ENCODE measurements at places on chromosomes 2 and 18.

DNA sequence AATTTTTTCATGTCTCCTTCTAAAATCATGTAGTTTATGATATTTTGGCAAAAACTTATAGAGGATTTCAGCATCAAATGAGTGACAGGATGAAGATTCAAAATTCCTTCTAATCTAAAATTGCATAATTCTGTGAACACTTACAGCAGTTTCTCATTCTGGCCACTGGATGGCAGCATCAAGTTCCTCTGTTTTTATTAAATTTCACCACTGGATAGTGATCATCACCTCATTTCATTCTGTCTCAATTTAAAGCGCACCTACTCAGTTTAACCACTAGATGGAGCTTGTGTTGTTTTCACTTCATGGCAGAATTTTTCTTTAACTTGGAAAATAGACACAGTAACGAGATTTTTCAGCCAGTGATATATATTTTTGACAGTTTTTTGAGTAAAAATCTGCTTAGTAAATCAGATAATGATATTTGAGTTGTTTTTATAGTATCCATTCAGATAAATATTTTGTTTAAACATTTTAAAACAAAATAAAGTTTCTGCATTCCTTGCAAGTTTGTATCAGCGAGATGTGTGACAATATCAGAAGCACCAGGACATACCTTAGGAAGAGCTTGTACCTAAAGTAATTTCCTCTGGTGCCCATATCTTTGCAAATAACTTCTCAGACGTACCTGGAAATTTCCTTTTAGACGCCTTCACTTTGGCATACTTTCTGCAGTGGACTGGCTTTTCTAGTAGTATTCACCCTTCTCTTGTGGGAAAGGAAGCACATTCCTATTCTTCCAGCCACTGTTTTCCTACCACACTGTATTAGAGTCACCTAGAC is 94.7 kb upstream of the ARHGAP15 start:
- peak; percentile 43 for DNase-seq

- DNase-seq = no peak
These were observed 90.5 kb downstream of the LAMA3 start for GRCh38 chr18:23779696-23780303.

DNA sequence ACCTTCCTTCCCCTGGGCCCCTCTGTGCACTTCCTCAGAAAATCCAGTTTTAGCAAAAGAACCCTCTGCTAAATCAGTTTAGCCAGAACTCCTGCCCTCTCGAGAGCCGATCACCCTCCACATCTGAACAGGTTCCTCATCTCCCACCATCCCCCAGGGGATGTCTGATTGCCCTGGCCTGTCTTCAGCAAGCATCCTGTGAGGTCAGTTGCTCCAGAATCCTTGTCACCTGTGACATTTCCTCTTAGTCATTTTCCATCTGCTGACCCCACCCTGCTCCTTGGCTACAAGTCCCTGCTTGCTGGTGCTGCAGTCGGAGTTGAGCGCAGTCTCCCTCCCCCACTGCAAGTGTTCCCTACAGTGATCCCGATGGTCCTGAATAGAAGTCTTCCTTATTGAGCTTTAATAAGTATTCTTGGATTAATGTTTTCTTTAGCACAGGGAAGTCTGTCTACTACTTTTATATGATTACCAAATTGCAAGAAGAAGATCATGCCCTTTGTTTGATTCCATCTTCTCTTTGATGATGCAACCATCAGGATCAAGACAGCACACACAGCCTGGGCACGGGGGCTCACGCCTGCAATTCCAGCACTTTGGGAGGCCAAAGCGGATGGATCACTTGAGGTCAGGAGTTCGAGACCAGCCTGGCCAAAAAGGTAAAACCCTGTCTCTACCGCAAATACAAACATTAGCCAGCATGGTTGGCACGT is 30.9 kb upstream of the UBE2F start:
- no peak for DNase-seq

DNA sequence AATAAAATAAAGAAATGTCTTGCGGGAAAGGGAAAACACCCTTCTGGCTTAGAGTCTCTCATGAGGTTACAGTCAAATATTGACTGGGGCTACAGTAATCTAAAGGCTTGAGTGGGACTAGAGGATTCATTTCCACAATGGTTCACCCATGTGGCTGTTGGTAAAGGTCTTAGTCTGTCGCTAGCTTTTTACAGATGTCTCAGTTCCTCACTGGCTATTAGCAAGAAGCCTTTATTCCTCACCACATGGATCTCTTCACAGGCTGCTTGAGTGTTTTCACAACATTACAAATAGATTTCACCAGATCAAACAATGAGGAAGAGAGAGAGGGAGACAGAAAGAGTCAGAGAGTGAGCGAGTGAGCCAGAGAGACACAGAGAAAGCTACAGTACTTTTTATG is 8.3 kb upstream of the ZC3H15 start:
- DNase-seq = no peak

DNA sequence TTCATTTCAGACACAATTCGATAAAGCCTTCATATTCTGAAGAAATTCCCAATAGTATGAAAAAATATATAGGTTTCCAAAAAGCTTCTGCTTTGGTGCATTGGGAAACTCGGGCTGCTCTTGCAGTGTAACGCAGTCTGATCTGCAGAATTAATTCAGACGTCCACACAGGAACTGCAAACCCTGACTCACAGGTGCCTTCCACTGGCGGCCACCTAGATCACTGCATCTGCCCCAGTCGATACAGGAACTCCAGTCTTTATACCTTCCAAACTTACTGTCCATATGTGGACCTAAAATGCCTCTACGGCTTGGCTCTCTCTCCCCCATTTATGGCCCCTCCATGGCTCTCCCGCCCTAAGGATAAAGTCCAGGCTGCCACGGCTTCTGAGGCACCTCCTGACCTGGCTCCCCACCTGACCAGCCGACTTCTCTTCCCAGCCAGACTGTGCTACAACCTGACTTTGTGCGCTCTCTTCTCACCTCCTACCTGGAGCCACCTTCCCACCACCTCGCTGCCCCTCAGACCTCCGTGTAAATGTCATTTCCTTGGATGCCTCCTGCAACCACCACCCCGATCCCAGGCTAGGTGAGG is 39.7 kb downstream of the L3MBTL4 start:
- DNase-seq = no peak

DNA sequence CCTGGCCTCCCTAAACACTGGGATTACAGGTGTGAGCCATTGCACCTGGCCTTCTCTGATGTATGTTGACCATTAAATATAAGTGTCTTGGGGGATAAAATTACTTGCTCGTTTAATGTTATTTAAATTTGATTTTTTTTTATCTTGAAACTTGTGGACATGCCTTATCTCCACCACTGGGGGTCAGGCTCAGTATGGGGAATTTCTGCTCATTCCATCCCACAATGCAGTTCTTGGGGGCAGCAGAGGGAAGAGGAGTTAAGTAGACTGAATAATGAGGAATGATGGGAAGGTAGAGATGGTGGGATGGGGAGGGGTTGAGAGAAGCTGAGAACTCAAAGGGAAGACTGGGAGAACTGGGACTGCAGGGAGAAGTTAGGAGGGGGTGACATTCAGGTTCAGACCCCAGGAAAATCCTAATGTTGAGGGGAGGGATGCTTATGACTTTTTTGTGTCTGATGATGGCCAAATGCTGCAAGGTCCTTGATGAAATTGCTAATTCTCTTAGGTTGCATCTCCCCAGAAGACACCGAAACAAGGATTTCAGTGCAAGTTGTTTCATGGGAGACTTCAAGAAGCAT is 174.2 kb downstream of the MIB1 start:
- peak; percentile 35 for DNase-seq

DNA sequence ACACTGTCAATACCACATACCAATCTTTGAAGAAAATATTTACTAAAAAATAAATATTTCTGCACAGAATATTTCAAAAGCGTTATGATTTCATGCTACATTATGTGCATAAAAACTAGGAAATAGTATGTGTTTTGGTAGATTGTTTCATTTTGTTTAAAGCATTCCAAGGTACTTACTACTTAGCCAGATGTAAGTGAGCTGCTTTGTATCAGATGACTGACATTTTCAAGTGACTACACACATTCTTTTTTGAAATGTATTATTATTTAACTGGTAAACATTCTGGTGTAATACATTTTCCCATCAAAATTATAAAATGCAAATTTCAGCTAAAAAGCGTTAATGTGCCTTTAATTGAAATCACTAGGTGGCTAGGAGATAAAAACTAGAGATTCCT is 21.5 kb downstream of the GCA start:
- no peak for DNase-seq

DNA sequence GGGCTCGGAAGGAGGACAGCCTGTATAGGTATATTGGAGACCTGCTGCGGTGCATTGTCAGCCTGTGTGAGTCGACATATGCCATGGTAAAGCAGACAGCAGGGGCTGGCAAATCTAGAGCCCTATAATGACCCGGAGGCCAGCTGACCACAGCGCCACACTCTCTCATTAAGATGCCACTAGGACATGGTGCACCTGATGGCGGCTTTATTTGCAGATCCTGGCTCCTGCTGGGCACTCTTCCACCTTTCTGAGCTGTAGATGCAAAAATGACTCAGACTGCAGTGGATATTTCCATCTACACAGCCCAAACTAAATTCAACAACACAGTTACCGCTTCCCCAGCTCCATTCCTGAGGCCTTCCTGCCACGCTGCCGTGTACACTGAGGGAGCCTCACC is 389.9 kb downstream of the TNS1 start:
- DNase-seq = no peak
